Right ventricle myocardium inferior (tissue), 1 donor: ENCODE measurements at places on chromosomes 3 and 15.

DNA sequence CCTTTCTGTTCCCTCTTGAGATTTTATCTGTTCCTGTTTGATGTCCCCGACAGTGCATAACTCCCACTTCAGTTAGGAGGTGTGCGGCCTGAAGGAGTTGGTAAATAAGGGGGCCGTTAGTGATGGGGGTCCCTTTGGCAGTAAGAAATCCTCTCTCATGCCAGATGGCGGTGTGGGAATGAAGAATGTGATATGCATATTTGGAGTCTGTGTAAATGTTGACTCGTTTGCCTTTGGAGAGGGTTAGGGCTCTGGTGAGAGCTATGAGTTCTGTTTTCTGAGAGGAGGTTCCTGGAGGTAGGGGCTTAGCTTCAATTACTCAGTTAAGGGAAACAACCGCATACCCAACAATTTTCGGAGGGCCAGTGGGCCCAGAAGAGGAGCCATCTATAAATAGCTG is 38.8 kb upstream of the RNF7 start:
- DNase-seq: no peak

DNA sequence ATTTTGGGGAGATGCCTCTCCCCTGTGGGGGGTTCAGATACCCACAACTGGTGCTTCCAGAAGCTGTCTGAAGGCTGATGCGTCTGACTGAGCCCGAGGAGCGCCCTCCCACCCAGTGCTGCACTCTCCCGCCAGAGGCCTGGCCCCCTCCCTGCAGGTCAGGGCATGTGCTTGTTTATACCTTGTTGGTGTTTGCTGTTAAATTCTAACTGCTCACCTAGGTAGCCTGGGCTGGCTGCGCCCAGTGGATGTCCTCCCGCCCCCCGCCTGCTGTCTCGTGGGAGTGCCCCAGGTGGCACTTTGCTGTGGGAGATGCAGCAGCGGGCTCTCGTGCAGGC is 12.9 kb downstream of the KLF13 start:
- DNase-seq: peak; percentile 50

DNA sequence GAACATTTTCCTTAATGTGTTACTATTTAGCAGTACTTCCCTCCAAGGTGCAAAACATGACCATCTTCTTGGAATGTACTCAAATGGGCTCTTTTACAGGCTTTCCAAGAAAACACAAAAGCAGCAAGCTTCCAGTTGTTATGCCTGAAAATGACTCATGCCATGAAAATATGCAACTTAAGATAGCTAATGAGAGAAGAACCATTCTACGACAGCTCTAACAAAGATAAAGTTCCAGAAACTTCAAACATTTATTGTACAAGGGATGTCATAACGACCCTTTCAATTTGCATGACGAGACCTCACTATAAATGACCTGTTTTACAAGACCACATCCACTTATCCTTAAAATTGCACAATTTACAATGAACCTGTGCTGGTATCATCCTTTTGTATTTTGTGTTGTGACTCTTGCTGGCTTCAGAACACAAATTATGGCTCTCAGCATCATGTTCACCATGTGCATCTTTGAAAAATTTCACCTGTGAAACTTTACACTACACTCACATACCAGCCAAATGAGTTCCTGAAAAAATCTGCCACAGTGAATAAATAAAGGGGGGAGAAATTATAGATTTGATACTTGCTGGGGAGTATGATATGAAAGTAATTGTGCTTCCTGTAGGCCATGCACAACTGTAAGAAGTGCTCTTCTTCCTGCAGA is 433.7 kb downstream of the MAGI1 start:
- no peak for DNase-seq

- DNase-seq: no peak
Observed at GRCh38 chr3:126422121-126422520, 27.4 kb downstream of the CFAP100 start.

GRCh38 chr15:32029409-32029861 is 880 bp upstream of the CHRNA7 start:
- DNase-seq: no peak

DNA sequence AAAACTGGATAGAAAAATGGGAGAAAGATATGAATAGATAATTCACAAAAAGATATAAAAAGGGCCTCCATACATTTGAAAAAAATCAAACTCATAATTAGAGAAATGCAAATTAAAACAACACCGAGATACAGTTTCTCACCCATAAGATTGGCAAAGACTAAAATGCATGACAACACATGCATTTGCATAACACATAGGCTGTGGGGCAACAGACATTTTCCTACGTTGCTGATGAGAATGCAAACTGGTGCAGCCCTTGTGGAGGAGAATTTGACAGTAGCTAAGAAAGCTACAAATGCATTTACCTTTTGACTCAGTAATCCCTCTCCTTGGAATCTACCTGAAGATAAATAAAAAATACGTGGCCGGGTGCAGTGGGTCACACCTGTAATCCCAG is 11.4 kb upstream of the CAND2 start:
- no peak for DNase-seq

- DNase-seq: no peak
Observed at GRCh38 chr15:41966414-41966812, 5.9 kb downstream of the EHD4 start.

- DNase-seq: no peak
Observed at GRCh38 chr15:88975891-88976290, 62.7 kb upstream of the MFGE8 start.

DNA sequence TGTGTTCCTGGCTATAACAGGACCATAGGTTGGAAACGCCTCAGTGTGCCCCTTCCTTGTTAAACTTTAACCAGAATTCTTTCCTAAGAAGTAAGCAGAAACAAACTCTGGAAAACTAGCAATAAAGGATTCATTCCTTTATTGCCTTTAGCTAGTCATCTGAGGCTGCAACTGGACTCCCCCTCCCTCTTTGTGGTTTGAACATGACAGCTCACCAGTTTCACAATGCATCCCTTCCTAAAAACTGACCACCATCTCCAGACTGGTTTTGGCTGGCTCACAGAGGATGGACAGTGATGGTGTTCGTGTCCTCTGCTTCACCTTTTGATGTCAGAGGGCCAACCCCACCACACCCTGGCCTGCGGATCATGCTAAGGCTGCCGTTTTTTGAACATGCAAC is 27.9 kb upstream of the TGFBR2 start:
- DNase-seq: peak; percentile 58

DNA sequence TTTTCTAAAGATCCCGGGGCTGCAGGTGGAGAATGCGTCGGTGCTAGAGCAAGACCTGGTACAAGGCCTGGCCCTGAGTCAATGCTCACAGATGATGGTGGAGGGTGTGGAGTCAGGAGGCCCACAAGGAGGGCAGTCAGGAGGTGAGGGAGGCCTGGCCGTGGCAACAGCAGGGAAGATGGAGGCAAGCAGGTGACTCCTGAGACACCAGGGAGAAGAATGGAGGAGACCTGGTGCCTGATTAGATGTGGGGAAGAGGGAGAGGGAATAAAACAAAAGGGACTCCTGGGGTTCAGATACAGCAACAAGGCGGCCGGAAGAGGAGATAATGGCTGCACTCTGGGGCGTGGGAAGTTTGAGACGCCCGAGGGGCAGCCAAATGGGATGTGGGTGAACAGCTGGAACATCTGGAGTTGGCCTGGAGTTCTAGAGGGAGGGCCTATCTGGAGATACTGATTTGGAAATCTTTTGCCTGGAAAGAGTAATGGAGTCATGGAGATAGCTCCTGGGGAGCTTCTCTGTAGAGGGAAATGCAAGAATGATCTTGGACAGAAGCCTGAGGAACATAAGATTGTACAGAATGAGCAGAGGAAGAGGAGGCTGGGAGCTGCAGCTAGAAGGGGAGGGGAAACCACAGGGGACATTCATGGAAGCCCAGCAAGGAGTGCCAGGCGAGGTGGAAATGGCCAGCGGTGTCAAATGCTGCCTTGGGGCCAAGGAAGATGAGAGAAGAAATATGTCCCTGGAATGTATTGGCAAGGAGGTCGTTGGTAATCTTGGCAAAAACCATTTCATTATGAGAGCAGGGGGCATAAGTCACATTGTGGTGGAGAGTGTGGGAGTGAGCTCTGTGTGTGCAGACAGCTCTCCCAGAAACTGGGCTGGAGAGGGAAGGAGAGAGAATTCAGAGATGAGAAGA is 67.5 kb upstream of the CORO2B start:
- no peak for DNase-seq

DNA sequence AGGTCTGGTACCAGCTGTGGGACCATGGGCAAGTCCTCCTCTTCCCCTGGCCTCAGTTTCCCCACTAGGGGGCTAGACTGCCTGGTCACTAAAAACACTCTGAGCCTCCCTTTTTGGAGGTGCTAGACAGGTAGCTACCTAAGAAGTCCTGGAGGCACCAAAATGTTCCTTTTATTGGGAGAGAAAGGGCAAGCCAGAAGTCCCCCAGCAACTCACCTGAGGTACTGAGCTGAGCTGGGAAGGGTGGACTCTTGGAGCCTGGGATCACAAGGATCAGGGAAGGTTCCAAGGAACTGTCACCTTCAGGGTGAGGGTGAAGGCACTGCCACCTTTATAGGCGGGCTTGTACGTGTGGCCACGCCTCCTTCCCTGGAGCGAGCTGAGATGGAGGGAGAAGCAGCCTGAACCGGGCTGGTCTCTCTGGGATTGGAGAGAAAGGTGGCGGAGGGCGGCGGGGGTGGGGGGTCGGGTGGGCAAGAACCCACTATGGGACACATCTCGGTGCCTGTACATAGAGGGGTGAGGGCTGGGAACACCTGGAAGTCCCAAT is at the start of gene CYP1A1:
TSS of gene CYP1A1 (minus strand) at position 304 of the 550 bp plus-strand sequence. CDS start 2,431 bp downstream, outside the sequence.
- no peak for DNase-seq

DNA sequence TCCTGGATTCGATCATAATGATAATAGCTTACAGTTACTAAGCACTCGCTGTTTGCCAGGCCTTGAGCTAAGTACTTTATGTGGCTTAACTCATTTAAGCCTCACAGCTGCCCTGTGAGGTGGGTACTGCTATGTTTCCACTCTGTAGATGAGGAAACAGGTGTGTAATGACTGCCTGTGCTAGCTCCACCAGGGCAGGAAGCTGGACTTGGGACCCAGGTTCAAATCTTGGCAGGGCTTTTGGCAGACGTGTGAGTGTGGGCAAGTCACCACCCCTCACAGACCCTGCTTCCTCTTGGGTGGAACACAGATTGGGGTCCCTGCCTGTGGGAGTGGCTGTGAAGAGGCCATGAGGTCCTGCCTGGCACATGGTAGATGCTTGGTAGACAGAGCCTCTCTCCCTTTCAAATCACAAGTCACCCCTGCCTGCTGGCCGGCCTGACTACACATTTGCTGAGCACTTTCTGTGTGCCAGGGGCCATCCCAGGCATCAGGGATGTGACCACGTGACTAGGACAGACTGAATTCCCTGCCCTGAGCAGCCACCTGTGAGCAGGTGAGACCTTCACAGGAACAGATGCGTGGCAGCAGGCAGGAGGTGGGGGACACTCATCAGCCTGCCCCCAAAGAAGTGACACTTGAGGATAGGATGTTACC is 3.7 kb downstream of the EFCC1 start:
- no peak for DNase-seq

- no peak for DNase-seq
Observed at GRCh38 chr3:129352045-129352444, 73.4 kb downstream of the HMCES start.
